ENCODE measurements at places on chromosomes 7 and 10.

DNA sequence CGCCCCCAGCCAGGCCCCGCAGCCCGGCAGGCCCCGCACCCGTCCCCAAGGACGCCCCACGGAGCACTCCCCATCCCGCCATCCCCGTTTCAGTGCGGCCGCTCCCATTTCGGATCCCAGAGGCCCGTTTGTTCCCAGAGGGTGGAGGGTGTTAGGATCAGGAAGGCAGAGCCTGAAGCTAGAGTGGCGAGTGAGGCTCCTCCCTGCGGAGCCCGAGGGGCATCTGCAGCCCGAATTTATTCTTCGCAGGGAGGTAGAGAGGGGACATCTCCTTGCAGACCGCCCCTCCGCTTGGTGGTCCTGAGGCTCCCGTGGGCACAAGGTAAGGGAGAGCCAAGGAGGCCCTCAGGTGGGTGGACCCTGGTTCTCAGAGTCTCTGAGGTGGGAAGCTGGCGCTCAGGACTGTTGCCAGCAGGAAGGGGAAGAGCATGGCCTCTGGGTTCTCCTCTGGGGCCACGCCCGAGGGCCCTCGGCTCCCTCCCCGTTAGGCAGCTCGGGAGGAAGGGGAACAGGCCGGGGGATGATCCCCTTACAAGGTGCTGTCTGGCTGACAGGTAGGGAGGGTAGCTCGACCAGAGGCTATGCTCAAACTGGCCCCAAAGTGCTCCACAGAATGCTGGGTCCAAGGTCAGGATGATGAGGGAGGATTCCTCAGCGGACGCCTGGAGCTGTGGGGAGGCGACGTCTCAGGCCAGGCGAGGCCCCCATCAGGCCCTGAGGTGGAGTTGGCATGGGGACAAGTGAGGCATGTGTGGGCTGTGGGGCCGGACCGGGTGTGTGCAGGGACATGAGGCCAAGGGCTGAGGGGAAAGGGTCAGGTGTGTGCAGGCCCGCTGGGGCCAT, 17.4 kb downstream of the POLL start:
- no peak for DNase-seq

DNA sequence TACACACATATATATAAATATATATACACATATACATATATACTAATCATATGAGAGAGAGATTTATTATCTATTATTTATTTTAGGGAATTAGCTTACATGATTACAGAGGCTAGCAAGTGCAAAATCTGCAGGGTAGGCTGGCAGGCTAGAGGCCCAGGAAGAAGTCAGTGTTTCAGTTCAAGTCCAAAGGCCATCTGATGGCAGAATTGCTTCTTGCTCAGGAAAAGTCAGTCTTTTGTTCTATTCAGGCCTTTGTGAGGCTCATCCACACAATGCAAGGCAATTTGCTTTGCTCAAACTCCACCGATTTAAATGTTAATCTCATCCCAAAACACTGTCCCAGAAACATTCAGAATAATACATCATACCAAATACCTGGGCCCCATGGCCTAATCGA, 2.6 kb upstream of the C10orf120 start:
- DNase-seq = no peak

GRCh38 chr7:41098402-41098801, 604.5 kb downstream of the INHBA start:
- DNase-seq = no peak

- no peak for DNase-seq
These were observed 192.2 kb upstream of the HPS1 start for GRCh38 chr10:98638920-98639319.

GRCh38 chr10:44397476-44398225, 12.8 kb upstream of the CXCL12 start:
- no peak for DNase-seq

GRCh38 chr7:141071260-141071854, 2.5 kb upstream of the TMEM178B start:
- DNase-seq = no peak

DNA sequence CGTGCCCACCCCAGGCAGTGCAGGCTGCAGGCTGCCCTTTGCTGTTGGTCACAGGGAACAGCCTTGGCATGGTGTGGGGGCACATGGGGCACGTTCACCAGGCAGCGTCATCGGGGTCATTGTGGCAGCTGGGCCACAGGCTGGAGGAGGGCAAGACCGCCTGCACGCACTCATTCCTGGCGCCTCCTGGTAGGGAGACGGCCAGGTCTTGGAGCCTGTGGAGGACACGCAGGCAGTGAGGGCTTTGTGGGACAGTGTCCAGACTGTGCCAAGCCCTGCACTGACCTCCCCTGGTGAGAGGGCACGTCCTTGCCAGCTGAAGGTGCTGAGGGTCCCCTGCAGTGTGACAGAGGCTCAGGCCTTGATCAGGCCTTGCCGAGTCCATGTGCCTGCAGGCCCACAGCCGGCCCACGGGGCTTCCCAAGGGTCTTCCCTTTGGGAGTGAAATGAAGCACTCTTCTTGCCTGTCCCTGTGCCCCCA, 76.4 kb downstream of the NKX6-2 start:
- DNase-seq = no peak

GRCh38 chr10:89745903-89746302, 44.5 kb downstream of the KIF20B start:
- DNase-seq = no peak

DNA sequence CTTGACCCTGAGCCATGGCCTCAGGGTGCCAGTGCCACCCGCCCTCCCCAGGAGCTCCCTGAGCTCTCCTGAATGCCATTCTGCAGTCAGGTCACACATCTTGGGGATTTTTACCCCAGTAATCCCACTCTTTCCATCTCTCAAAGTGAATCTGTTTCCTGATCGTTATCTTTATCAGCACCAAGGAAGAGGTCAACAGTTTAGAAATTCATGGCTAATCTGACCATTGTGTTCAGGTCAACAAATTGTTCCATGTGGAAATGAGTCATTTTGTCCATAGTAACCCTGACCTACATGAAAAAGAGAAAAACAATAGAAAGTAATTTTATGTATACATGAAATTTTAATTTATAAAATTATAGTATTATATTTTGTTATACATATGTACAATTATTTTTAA, 28.8 kb upstream of the ZNF488 start:
- no peak for DNase-seq

GRCh38 chr7:27997188-27997707, 183.3 kb downstream of the JAZF1 start:
- no peak for DNase-seq

GRCh38 chr7:106644999-106645398, 16.0 kb downstream of the CCDC71L start:
- DNase-seq = no peak

DNA sequence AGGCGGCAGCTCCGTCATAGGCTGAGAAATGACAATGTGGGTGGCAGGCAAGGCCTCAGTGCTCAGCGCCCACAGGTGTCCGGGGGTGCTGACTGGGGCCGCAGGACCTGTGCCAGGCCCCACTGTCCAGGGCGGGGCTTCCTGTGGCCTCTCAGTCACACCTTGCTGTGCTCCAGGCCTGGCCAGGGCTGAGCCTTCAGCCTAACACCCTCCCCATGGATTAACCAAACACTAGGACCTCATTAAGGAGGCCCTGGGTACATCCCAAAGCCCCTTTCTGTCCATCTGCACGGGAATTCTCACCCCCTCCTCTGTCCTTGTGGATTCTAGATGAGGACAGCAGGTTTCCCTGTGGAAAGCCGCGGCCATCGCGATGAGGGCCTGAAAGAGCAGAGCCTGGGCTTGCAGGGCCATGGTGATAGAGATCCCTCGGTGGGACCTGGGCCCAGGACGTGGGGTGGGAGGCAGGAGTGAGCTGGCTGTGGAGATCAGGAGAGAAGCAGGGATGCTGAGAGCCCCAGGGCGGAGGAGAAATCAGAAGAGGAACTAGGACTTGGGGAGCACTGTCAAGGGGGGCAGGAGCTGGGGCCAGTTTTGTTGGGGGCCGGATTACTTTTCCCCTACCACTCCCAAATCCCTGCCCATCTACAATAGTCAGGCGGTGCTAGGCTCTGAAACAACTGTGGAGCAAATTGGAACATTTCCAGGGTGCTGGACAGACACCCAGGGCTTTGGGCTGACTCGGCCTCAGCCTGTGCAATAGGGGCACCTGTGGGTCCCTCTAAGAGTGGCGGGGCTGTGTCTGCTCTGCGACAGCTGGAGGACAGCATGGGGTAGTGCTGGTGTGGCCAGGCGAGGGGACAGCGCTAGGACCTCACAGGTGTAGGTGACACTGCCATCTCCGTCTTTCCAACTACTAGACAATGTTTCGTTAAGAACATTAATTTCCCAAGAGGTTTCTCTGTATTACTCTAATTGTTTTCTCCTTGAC, 23.3 kb upstream of the MNX1 start:
- DNase-seq = no peak

GRCh38 chr7:155182406-155182970, 112.4 kb downstream of the HTR5A start:
- no peak for DNase-seq

DNA sequence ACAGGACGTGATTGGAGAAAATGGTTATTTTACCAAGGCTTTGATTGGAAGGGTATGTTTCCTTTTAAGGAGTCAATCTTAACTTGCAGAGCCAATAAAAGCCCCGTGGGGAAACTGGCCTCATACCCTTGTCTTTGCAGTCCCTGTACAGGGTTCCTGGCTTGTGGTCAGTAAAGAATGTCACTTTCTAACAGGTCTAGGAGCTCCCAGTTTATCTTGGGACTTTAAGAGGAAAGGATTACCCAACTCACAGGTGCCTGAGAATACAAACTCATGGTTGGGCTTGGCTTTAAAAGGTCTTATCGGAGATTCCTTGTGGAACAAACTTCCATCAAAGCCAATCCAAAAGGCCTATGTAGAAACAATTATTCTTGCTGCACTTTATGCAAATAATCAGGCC, 221.8 kb downstream of the PHF14 start:
- DNase-seq = no peak

GRCh38 chr10:69087590-69088470, at the start of gene SRGN:
SRGN (plus strand) TSS chr10:69088103; CDS start chr10:69088158, 55 bp downstream.
- no peak for DNase-seq

- DNase-seq = no peak
These were observed 126.8 kb upstream of the FAM20C start for GRCh38 chr7:65554-65953.

GRCh38 chr10:77844713-77845445, 81.7 kb downstream of the DLG5 start:
- no peak for DNase-seq

DNA sequence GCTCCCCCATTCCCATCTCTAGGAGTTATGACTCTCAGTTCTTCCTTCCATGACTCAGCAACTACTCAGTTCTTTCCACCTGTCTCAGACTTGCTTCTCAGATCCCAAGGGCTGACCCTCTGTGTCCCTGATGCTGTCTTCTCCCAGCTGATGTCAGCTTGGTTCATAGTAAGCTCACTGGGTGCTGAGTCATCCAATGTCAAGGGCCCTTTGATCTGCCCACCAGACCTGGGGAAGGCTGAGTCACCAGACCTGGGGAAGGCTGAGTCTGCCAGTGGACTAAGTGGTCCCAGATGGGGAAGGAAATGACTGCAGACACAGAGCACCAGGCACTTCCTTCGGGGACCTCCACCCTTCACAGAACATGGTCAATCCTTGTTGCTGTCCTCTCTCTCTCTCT, 76.1 kb upstream of the ZEB1 start:
- no peak for DNase-seq

GRCh38 chr7:132113536-132114371, 462.5 kb downstream of the PLXNA4 start:
- DNase-seq = no peak

All from LNCaP clone FGC (cell line).